ENCODE measurements at places on chromosomes 3 and 15.

GRCh38 chr3:114711321-114711886 lies 417.6 kb downstream of the TIGIT start:
- no peak for DNase-seq

DNA sequence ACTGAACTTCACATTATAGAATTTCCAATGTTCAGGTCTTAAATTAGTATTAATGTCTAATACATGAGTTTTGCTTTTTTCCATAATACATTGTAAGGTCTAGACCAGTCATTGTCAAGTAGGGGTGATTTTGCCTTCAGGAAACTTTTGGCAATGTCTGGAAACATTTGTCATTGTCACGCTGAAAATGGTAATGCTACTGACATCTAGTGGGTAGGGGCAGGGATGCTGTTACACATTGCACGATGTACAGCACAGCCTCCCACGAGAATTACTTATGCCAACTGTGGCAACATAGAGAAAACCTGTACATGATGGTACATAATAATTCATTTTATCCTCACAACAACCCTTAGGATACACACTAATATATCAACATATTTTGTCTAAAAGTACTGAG lies 384.1 kb downstream of the CADM2 start:
- DNase-seq, result no peak

GRCh38 chr15:41880156-41880877 lies 13.5 kb downstream of the SPTBN5 start:
- no peak for DNase-seq

DNA sequence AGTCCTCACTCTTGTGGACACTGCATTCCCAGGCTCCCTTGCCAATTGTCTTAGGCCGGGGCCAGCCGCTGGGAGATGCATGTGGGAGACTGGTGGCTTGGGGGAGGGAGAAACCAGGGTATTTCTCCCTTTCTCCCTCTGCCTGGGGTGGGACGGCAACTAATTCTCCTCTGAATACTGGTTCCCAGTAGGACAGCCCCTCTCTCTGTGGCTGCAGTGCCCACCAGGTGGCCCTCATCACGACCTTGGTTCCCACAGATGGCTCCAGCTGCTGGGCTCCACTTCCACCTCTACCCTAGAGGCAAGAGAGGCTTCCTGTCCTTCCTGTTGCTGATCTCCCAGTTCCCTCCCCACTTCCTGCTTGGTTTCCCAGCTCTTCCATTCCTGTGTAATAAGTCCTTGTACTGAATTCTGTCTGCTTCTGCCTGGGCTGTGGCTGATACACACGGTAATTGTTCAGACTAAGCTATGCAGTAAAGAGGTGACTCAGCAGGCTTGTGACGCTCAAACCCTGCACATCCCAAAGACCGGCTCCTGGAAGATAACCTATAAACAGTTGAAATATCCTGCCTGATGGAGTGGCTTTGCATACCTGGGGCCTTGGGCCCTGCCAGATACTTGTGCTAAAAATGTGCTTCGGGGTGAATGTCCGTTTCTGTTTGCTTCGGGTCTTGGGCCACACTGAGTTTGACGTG lies 20.4 kb upstream of the COPG1 start:
- no peak for DNase-seq

DNA sequence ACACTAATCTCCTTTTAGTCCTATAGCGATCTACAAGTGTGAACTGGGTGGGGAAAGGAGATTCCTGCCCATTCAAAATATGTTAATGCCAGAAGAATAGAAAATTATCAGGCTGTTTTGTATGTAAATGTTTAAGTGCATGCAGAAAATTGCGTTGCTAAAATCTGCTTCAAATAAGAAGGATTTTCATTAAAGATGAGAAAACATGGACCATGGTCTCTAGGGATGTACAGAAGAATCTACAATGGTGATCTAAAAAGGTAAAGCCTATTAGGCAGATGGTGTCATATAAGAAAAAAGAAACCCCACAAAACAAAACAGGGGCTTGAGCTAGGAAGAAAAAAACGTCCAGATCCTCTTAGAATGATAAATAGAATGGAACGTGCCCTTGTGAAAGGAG lies 287.5 kb upstream of the ROBO1 start:
- DNase-seq, result no peak
